NCI-H2029 treated with DMSO at 0.1 percent for 48 hours (cell line): ENCODE measurements at places on chromosomes 6 and 20.

GRCh38 chr20:9566977-9567376 lies 52.6 kb downstream of the LAMP5 start:
- no peak for DNase-seq

GRCh38 chr6:161444464-161444863 lies 170.6 kb upstream of the AGPAT4 start:
- DNase-seq: no peak

- no peak for DNase-seq
Observed at GRCh38 chr6:83257791-83258190, 64.6 kb downstream of the RWDD2A start.

DNA sequence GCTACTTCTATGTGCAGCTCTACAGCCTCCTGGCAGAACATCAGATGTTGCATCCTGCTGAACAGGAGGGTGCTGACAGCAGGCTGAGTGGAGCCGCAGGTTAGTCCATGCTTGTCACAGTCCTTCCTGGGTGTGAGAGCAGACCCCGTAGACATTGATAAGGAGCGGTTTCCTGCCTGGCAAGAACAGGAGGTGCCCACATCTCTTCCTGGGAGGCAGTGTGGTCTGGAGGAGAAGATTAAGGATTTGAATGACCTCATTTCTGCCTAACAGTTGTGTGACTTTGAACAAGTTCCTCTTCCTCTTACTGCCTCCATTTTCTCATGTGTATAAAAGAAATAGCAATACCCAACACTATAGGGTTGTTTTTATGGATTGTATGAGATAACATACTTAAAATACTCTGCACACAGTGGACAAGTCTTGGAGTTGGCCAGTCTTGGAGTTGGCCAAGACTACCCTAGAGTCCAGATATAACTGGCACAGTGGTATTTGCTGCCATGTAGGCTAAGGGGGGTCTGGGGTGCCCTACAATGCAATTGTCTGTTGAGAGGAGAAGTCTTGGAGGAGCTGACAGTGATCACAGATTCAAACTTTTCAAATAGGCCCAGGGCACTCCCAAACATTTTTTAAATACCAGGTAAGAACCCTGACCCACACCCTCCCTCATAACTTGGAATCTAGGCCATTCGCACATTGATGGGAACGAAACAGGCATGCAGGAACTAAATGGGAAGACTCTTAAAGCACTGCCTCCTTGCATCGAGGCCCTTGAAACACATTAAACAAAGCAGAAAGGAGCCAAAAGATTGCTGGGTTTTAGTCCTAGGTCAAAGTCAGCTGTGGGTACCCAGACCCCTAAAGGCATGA lies 32.6 kb upstream of the TBC1D7 start:
- DNase-seq: no peak
